ENCODE measurements at places on chromosomes 5 and 9. TPM values are rescaled to one million over a fixed set of nuclear protein-coding genes. Genes with fewer than 3 reads are reported as not detected.

MARCHF11 gene
- total RNA-seq = 4.1 TPM

ADRA1B gene
- total RNA-seq = 2.3 TPM

LRRC19 gene
- not detected for total RNA-seq

CXCL14 gene
- total RNA-seq = 31.8 TPM

PCDHGA7 gene
- 4.4 TPM for total RNA-seq

MPDZ gene
- total RNA-seq = 64.8 TPM

FAT2 gene
- total RNA-seq = 0.08 TPM

Measured in heart left ventricle (tissue), 16 donors.